NCI-H1436 treated with DMSO at 0.1 percent for 48 hours (cell line): ENCODE measurements at places on chromosomes 6 and 20.

DNA sequence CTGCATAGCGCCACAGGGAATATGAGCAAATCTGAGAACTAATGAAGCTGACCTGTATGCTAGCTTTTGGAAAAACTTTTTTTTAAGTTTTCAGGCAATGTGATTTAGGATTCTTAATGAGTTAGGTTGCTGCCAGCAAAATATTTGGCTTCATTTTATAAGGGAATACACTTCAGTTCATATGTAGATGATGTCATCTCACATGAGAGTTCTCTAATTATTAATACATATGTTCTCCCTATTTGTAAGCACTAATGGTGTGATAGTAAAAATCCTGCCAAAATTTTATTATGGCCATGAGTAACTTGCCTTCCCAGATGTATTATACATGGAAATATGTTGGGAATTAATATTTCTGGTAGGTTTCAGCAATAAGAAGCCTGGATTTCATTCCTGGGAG lies 573.8 kb downstream of the EPM2A start:
- no peak for DNase-seq

DNA sequence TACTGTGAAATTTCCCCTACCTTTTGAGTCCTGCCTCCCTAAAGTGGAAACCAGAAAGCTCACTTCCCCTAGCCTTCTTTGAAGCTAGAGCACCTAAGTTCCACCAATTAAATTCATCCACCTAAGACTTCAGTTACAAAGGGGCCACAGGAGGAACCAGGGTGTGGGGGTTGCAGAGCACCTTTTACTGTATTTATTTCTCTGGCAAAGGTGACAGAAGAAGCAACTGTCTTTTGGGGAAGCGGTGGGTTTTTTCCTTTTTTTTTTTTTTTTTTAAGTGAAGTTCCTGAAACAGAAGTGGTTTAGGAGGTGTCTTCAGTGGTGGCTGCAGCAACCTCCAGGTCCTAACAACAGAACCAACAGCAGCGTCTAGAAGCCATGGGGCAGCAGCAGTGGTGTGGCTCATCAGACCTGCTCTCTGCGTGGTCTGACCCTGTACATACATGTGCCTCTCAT lies 13.1 kb downstream of the PSMB9 start:
- no peak for DNase-seq

DNA sequence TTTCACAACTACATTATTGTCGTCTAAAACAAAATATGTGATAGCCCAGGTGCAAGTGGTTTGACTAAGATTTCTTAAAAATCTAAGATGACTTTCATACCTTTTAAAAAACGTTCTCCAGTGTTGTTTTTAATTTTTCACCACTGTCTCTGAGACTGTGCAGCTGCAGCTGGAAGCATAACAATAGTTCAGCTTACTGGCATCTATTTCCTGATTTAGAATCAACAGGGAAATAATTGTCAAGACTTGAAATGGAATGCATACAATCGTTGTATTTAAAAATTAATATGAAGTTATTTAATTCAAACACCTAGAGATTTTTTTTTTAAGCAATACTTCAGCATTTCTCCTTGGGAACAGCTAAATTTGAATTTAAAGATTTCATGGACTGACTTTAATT lies 982.0 kb upstream of the EPHA7 start:
- no peak for DNase-seq

DNA sequence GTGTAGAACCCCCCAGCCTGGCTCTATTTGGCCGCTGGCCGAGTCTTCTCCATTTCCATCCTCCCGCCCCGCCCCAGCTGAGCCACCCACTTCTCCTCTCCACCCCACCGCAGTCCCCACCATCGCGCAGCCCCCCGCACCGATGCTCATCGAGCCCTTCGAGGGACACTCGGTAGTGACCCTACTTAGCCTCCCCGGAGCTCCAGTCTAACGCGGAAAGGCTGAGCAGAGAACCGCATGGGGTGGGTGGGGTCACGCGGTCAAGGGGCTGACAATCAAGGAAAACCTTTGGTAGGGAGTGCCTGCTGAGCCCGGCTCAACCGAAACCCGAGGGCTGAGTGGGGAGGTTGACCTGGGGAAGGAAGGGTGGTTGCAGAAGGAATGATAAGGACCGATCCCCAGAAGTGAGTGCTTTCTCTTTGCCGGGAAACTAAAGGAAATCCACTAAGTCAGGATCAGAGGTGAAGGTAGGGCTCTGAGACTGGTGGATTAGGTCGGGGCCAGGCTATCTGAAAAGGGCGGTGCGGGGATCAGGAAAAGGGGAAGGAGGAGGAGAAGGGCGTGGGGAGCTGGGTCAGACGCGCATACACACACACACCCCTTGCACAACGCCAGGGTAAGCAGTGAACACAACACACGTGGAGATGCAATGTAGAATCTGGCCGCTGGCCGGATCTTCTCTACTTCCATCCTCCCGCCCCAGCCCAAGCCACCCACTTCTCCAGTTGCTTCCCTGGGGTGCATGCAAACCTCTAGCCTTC lies 49.8 kb downstream of the CPXM1 start:
- no peak for DNase-seq

GRCh38 chr20:19396460-19397081 lies 184.1 kb downstream of the SLC24A3 start:
- no peak for DNase-seq

DNA sequence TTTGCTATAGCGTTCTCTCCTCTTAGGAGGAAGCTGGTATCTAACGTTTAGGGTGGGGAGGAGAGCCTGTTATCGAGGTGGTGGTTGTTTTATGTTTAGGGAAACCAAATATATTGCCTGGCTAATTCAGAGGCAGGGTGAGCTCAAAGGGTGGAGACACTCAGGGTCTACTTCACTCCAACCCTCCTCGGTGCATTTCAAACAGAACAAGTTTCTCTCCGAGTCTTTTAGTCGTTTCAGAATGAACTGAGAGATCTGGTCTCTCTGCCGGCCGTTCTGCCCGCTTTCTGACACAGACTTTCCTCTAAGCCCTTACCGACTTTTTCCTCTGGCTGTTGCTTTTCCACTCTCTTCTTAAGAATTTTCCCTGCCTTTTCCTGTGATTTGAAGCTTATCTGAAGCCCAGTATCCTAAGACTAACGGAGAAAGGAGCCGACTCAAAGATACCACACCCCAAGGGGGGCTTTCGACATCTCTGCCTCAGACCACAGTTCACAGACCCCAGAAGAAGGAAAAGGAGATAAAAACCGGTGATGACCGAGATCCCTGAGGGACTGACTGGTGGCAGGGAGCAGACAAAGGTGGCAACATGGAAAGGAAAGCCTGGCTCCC lies 865 bp downstream of the STK38 start:
- no peak for DNase-seq

- no peak for DNase-seq
Measured at GRCh38 chr6:39816747-39817146, 24.6 kb downstream of the DAAM2 start.

GRCh38 chr6:22247916-22248482 lies 48.8 kb downstream of the PRL start:
- no peak for DNase-seq
